Endodermal cell (in vitro differentiated cells): ENCODE measurements at places on chromosomes 2 and 18.

- H3K36me3 ChIP-seq = no peaks in the 10 kb centered on the region
- H3K4me1 ChIP-seq = peaks cover 4% of the 10 kb centered on the region
- no peak overlapping the region for H3K4me3 ChIP-seq
- H3K27ac ChIP-seq = no peak overlapping the region
- no peaks in the 10 kb centered on the region for H3K27me3 ChIP-seq
- DNase-seq = no peak
Measured at GRCh38 chr18:4400911-4401310, 54.2 kb downstream of the DLGAP1 start.

GRCh38 chr2:231680992-231681852 lies 27.1 kb upstream of the PTMA start:
- peak; percentile 95 for DNase-seq
- peaks cover 3% of the 10 kb centered on the region for H3K4me1 ChIP-seq
- peak overlapping the region; percentile 79 for H3K4me3 ChIP-seq
- H3K36me3 ChIP-seq = no peaks in the 10 kb centered on the region
- H3K27me3 ChIP-seq = no peaks in the 10 kb centered on the region

DNA sequence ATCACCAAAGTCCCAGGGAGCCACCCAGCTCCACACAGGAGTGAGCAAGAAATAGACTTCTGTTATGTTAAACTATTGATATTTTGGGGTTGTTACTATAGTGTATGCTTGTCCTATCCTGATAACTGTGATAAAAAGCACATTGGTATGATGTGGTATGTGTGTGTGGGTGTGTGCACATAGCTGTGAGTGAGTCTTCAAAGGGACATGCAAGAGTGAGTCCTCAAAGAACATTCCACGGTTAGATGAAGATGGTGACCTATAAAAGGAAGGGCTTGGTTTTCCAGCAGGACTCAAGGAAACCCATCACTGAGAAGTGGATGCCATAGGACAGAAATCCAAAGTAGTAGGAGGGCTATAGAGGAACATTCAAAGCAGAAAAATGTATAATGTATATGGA lies 342.9 kb downstream of the TSN start:
- no peak for DNase-seq
- no peaks in the 10 kb centered on the region for H3K27me3 ChIP-seq
- no peak overlapping the region for H3K27ac ChIP-seq
- no peaks in the 10 kb centered on the region for H3K4me1 ChIP-seq
- H3K4me3 ChIP-seq = no peak overlapping the region

DNA sequence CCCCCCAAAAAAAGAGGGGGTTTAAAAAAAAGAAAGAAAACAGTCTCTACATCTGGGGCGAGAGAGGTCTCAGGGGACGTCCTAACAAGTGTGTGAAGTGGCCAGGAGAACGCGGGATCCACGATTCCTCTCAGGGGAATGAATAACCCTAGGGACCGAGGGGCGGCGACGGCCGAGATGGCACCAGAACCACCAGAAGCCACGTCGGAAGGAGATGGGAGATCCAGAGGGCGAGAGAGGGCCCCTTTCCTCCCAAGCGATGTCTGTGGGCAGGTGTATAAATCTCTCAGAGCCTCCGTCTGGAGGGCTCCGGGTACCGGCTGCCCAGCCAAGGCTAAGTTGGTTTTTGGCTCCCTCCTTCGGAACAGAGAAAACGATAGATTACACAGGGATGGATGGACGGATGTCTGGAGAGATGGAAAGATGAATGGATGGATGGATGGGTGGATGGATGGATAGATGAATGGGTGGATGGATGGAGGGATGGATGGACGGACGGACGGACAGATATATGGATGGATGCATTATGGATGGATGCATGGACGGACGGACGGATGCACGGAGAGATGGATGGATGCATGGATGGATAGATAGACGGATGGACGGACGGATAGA lies 1.7 kb downstream of the EPHA4 start:
- no peaks in the 10 kb centered on the region for H3K27me3 ChIP-seq
- peaks cover 6% of the 10 kb centered on the region for H3K4me1 ChIP-seq
- H3K4me3 ChIP-seq = peak overlapping the region; percentile 97
- H3K27ac ChIP-seq = peak overlapping the region; percentile 25
- peak; percentile 75 for DNase-seq

GRCh38 chr2:204012072-204012653 lies 75.6 kb downstream of the ICOS start:
- no peak overlapping the region for H3K4me3 ChIP-seq
- H3K4me1 ChIP-seq = peaks cover 3% of the 10 kb centered on the region
- DNase-seq = no peak

GRCh38 chr2:92074549-92074898 lies 2796.7 kb upstream of the TEKT4 start:
- H3K4me1 ChIP-seq = no peaks in the 10 kb centered on the region
- H3K27me3 ChIP-seq = no peaks in the 10 kb centered on the region
- no peak overlapping the region for H3K27ac ChIP-seq
- H3K4me3 ChIP-seq = no peak overlapping the region
- no peaks in the 10 kb centered on the region for H3K36me3 ChIP-seq
- DNase-seq = no peak

DNA sequence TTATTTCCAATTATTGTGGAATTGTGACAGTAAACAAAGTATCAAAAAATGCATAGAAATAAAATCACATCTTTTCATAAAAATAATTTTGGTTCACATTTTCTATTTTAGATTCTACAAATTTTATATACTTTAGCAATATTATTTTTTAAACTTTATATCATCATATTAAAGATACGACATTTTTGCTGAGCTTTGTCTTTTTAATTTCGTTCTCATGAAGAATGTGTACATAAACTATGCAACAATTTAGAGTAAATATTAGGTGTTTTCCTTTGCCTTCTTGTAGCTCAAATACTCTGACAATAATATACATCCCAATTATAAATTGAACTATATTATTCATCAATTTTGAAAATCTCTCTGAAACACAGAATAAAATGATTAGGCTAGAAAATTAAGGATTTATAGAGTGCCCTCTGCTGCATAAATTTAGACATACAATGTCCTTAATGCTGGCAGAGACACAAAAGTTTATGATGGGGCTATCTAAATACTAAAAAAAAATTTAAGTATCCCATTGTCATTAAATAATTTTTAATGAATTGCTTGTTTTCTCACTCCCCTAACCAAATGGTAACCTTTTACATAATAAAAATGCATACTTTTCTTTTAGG lies 45.7 kb downstream of the CCDC102B start:
- no peaks in the 10 kb centered on the region for H3K36me3 ChIP-seq
- no peaks in the 10 kb centered on the region for H3K4me1 ChIP-seq
- no peak for DNase-seq
- no peak overlapping the region for H3K4me3 ChIP-seq
- H3K27me3 ChIP-seq = no peaks in the 10 kb centered on the region

DNA sequence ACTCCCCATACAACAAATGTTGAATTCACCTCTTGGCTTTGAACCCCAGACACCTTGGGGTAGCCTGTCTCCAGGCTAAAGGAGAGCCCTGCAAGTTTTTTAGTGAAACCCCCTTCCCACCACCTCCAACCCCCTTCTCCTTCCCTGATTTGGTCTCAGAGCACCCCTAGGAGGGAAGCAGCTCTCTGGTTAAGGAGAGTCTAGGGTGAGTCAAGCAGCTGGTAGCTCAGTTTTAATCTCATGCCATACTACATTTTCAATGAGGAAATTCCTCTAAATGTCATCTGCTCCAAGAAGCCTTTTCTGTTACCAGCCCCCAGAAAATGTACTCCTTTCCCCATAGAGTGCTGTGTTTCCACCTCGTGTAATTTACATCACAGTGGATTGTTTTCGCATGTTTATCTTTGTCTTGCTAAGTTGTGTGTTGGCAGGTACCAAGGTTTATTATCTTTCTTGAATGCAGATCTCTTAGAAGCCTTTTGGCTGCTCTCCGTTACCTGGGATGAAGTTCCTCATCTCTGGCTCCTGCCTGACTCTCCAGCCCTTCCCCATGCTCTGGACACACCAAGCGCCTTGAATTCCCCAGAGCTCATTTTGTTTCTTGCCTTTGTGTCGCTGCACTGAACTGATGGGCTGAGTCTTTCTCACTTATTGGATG lies 82.2 kb downstream of the ASAP2 start:
- no peak for DNase-seq
- no peaks in the 10 kb centered on the region for H3K36me3 ChIP-seq
- H3K27me3 ChIP-seq = no peaks in the 10 kb centered on the region

GRCh38 chr18:2985628-2986027 lies 27.3 kb downstream of the LPIN2 start:
- H3K36me3 ChIP-seq = no peaks in the 10 kb centered on the region
- no peak overlapping the region for H3K27ac ChIP-seq
- H3K4me3 ChIP-seq = no peak overlapping the region
- no peak for DNase-seq
- H3K4me1 ChIP-seq = no peaks in the 10 kb centered on the region
- no peaks in the 10 kb centered on the region for H3K27me3 ChIP-seq
